ENCODE measurements at places on chromosomes 16 and 17.

DNA sequence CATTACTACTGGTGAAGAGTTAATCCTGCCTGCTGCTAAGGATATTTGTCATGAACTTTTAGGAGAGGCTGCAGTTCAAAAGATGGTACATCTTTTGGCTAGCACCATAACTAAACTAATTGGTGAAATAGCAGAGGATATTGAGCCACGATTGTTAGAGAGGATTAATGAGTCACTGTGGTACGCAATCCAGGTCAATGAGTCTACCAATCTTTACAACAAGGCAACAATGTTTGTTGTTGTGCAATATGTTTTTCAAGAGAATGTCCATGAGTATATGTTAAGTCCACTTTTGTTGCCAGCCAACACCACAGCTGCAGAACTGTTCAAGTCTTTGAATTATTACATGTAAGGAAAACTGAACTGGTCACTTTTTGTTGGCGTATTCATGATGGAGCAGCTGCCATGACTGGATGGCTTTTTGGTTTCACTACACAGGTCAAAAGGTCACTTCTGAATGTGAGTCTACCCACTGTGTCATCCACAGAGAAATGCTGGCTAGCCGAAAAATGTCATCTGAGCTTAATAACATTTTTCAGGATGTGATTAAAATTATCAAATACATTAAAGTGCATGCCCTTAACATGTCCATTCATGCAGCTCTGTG lies 402.6 kb upstream of the KIF2B start:
- DNase-seq = no peak

GRCh38 chr16:86319585-86320236 lies 190.6 kb upstream of the FOXF1 start:
- no peak for DNase-seq

GRCh38 chr16:24129412-24129918 lies 126.7 kb upstream of the CACNG3 start:
- no peak for DNase-seq

DNA sequence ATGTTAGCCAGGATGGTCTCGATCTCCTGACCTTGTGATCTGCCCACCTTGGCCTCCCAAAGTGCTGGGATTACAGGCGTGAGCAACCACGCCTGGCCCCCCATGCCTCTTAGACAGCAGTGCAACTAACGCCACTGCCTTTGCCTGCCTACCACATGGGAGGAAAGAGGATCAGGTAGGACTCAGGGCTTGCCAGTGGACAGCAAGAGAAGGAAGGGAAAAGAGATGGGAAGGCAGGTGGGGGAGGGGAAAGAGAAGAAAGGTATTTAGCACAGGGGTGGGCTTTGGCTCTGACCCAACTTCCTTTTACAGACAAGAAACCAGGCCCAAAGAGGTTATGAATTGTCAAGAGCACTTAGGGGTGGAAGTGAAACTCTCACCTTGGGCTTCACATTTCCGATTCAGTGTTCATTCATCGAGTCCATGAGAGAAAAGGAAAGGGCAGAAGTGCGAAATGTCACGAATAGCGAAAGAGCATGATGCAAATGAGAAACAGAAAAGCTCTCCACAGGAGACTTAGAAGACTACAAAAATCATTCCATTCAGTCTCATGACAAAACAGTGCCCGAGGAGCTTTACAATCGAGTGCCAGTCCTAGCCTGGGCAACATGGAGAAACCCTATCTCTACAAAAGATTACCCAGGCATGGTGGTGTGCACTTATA lies 36.4 kb downstream of the CDK5R1 start:
- peak; percentile 69 for DNase-seq

DNA sequence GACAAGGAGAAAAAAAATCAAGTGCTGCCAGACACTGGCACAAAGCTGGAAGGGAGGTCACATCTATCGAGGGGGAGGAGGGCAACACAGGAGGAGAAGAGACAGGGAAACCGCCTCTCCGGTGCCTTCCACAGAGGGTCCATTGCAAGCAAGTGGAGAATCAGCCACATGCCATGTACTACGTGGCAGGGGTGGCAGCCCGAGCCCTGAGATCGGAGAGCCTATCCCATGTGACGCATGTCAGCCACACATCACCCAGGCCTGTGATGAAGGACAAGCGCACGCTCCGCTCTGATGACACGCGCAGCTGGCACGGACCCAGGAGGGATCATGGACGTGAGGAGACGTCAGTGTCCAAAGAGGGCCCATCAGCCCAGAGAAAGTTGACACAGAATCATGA lies 30.1 kb downstream of the ADCY9 start:
- no peak for DNase-seq

- no peak for DNase-seq
Observed at GRCh38 chr16:84295203-84295860, 654 bp downstream of the WFDC1 start.

GRCh38 chr17:6376931-6377361 lies 58.0 kb downstream of the AIPL1 start:
- DNase-seq = no peak

All from activated CD8-positive, alpha-beta memory T cell treated with anti-CD3 and anti-CD28 coated beads, Interleukin-2, amount 50 U/mL, for 48 hours (primary cell).